Urinary bladder (tissue), 4 donors: ENCODE measurements at places on chromosomes 11 and 22. TPM values are rescaled to one million over a fixed set of nuclear protein-coding genes. Genes with fewer than 3 reads are reported as not detected.

The OR8D4 gene
- polyA plus RNA-seq: not detected

The KRTAP5-9 gene
- 0.54 TPM for polyA plus RNA-seq

- DNase-seq: no peak
Measured at GRCh38 chr11:130178441-130179339, 19.1 kb downstream of the ST14 start.

The KCTD14 gene
- polyA plus RNA-seq: 1.4 TPM

- no peak for DNase-seq
Measured at GRCh38 chr11:120184371-120184945, 26.4 kb upstream of the OAF start.

- no peak for DNase-seq
Measured at GRCh38 chr22:35023692-35024363, 42.1 kb upstream of the ISX start.
